ENCODE measurements at places on chromosomes 2 and 18.

- no peak overlapping the region for H3K4me3 ChIP-seq
- DNase-seq = no peak
- H3K4me1 ChIP-seq = no peaks in the 10 kb centered on the region
- H3K36me3 ChIP-seq = no peaks in the 10 kb centered on the region
These were observed 63.7 kb upstream of the DAPL1 start for GRCh38 chr2:158731386-158731785.

- DNase-seq = no peak
- H3K27me3 ChIP-seq = no peaks in the 10 kb centered on the region
- no peaks in the 10 kb centered on the region for H3K4me1 ChIP-seq
- H3K27ac ChIP-seq = no peak overlapping the region
- H3K36me3 ChIP-seq = no peaks in the 10 kb centered on the region
These were observed 368.1 kb upstream of the NETO1 start for GRCh38 chr18:73235921-73236320.

GRCh38 chr2:54723996-54724559, 616 bp downstream of the EML6 start:
- no peak for DNase-seq
- peaks cover 70% of the 10 kb centered on the region for H3K27me3 ChIP-seq
- peak overlapping the region; percentile 18 for H3K27ac ChIP-seq
- peaks cover under 1% of the 10 kb centered on the region for H3K36me3 ChIP-seq
- peak overlapping the region; percentile 87 for H3K4me3 ChIP-seq
- H3K4me1 ChIP-seq = peaks cover 14% of the 10 kb centered on the region

DNA sequence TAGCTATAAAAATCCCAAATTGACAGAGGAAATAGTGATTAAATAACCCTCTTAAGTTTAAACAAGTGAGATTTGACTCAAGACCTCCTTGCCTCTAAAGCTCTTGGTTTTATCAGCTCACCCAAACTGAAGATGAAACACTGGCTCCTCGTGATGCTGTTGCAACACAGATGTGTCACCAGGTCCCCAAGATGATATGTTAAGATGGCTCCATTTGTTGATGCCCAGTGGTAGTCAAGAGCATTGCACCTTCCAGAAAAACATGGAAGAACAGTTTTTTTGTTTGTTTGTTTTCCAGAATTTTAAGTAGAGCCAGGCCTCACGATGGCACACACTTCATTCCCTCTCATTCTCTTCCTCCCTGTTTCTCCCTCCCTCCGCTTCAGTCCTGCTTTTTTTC, 399.8 kb downstream of the TXNL1 start:
- no peaks in the 10 kb centered on the region for H3K4me1 ChIP-seq
- no peak overlapping the region for H3K27ac ChIP-seq
- DNase-seq = no peak
- no peak overlapping the region for H3K4me3 ChIP-seq

GRCh38 chr2:173657996-173658717, 303.5 kb downstream of the CDCA7 start:
- peaks cover 3% of the 10 kb centered on the region for H3K27me3 ChIP-seq
- no peak for DNase-seq
- H3K4me3 ChIP-seq = no peak overlapping the region
- no peak overlapping the region for H3K27ac ChIP-seq

- DNase-seq = peak; percentile 16
- H3K4me3 ChIP-seq = peak overlapping the region; percentile 72
- H3K27ac ChIP-seq = no peak overlapping the region
- peaks cover 12% of the 10 kb centered on the region for H3K4me1 ChIP-seq
- H3K27me3 ChIP-seq = peaks cover 2% of the 10 kb centered on the region
- H3K36me3 ChIP-seq = no peaks in the 10 kb centered on the region
These were observed 199.6 kb downstream of the HRH4 start for GRCh38 chr18:24659827-24660720.

- no peak for DNase-seq
- no peaks in the 10 kb centered on the region for H3K4me1 ChIP-seq
- no peak overlapping the region for H3K4me3 ChIP-seq
- H3K27ac ChIP-seq = no peak overlapping the region
- H3K27me3 ChIP-seq = peaks cover 1% of the 10 kb centered on the region
These were observed 321.0 kb downstream of the TNS1 start for GRCh38 chr2:217681791-217682190.

DNA sequence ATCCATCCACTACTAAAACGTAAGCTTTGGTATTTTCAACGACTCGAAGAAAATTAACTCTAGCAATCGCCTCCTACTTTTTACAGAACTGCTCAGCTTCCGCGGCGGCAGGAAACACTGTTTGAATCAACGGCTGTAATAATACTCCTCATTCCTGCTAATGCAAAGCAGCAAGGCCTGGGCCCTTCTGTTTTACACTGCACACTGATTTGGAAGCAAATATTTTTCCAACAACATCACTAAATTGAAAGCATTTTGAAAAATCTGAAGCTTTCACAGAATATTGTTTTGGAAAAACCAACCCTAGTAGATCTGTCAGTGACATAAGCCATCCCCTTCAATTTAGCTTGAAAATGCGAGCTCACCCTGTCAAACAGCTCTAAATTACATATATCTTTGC, 261.2 kb downstream of the TXNL1 start:
- no peak overlapping the region for H3K4me3 ChIP-seq
- DNase-seq = no peak
- no peaks in the 10 kb centered on the region for H3K36me3 ChIP-seq
- no peaks in the 10 kb centered on the region for H3K27me3 ChIP-seq
- H3K27ac ChIP-seq = no peak overlapping the region

DNA sequence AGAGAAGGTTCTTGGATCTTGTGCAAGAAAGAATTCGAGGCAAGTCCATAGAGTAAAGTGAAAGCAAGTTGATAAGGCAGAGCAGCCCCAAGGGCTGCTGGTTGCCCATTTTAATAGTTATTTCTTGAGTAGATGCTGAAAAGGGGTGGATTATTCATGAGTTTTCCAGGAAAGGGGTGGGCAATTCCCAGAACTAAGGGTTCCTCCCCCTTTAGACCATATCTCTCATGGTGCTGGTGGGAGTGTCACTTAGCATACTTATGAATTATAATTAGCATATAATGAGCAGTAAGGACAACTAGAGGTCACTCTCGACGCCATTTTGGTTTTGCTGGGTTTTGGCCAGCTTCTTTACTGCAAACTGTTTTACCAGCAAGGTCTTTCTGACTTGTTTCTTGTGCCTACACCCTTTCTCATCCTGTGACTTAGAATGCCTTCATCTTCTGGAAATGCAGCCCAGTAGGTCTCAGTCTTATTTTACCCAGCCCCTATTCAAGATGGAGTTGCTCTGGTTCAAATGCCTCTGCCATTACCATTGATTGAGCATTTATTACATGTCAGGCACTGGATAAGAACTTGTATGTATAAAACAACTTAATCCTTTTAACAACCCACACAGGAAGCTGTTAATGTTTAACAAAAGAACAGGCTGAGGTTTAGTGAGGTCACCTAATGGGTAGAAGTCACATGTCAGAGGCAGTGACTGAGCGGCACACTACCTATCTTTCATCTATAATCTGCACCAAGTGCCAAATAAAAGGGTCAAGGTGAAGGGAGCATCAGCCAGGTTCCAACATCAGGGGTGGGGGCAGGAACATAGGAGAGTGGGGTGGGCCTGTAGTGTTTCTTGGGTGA, 250.9 kb downstream of the ICOS start:
- peaks cover 5% of the 10 kb centered on the region for H3K36me3 ChIP-seq
- H3K27ac ChIP-seq = no peak overlapping the region
- DNase-seq = no peak
- H3K4me3 ChIP-seq = no peak overlapping the region
- H3K4me1 ChIP-seq = peaks cover 15% of the 10 kb centered on the region
- H3K27me3 ChIP-seq = peaks cover 6% of the 10 kb centered on the region

DNA sequence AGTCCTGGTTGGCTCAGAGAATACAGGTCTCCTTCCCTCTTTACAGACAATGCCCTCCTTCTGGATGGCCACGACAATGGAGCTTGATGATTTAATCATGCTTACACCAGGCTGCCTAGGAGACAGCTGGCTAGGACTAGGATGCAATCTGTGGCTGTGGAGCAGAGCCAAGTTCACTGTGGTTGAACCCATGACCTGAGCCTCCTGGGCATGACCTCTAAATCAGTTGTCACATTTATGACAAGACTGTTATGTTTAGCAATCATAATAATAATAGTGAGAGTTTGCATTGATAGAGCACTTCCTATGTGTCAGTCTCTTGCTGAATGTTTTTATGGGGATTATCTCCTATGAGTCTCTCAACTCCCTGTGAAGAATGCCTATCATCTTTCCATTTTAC, 244.1 kb downstream of the ICOS start:
- no peaks in the 10 kb centered on the region for H3K36me3 ChIP-seq
- peaks cover 17% of the 10 kb centered on the region for H3K27me3 ChIP-seq
- no peaks in the 10 kb centered on the region for H3K4me1 ChIP-seq
- no peak overlapping the region for H3K4me3 ChIP-seq

- H3K4me1 ChIP-seq = peaks cover 23% of the 10 kb centered on the region
- no peak for DNase-seq
- H3K4me3 ChIP-seq = no peak overlapping the region
- H3K27ac ChIP-seq = peak overlapping the region; percentile 5
- H3K27me3 ChIP-seq = no peaks in the 10 kb centered on the region
These were observed 20.4 kb upstream of the CD226 start for GRCh38 chr18:69968039-69968438.

DNA sequence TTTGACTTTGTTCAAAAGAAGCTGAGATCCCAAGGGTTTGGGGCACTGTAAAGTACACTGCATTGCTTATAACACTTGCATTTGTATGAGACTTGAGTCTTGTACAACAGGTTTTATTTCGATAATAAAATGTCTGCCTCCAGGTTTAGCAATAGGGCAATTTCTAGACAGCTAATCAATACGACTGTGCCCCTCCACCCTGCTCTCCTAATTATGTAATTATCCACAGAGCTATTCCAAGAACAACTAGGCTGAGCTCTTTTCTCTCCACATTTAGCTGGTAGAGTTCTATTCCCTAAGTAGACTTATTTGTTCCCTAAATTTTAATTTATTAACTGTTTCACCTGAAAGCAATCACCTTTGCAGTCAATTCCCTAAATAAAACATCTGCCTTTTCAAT, 52.9 kb upstream of the LINC00305 start:
- no peaks in the 10 kb centered on the region for H3K4me1 ChIP-seq
- no peak for DNase-seq
- H3K27me3 ChIP-seq = no peaks in the 10 kb centered on the region
- H3K27ac ChIP-seq = no peak overlapping the region

DNA sequence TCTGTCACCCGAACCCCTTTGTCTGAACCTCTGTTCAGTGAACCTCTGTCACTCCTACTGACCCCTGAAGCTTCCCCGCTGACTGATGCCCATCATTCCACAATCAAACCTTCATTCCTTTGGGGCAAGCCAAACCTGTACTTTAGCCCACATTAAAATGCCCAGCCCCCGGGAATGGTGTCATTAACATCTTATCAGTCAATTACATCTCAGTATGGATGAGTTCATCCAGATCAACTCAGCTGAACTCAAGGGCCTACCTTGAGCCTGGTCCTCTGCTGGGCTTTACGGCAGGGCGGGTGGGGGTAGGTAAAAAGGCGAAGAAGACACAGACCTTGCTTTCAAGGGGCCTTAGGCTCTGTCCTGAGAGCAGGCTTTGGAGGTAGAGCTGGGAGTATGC, 154.4 kb upstream of the SMAD2 start:
- no peak overlapping the region for H3K4me3 ChIP-seq

DNA sequence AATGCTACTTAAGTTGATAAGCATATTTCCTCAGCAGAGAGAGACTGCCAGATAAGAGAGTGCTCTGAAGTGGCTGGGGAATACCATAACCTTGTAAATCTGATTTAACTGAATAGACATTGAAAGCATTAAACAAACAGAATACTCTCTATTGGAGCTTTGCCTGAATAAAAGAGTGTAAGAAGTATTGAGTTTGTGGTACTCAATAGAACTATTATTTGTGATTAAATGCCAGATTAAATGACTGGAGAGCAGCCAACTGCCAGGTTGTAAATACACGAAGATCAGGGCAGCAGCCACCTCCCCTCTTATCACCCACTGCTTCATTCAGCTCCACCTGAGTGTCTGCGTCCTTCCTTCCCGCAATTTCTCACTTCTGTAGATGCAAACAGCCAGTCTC, 373.6 kb downstream of the DCDC2C start:
- H3K27ac ChIP-seq = no peak overlapping the region
- DNase-seq = no peak
- H3K36me3 ChIP-seq = no peaks in the 10 kb centered on the region
- no peak overlapping the region for H3K4me3 ChIP-seq
- H3K27me3 ChIP-seq = no peaks in the 10 kb centered on the region
- H3K4me1 ChIP-seq = no peaks in the 10 kb centered on the region

GRCh38 chr2:95346231-95346737, 49.1 kb downstream of the KCNIP3 start:
- no peaks in the 10 kb centered on the region for H3K36me3 ChIP-seq
- H3K27me3 ChIP-seq = peaks cover 28% of the 10 kb centered on the region
- no peak overlapping the region for H3K27ac ChIP-seq
- H3K4me1 ChIP-seq = no peaks in the 10 kb centered on the region
- DNase-seq = no peak

DNA sequence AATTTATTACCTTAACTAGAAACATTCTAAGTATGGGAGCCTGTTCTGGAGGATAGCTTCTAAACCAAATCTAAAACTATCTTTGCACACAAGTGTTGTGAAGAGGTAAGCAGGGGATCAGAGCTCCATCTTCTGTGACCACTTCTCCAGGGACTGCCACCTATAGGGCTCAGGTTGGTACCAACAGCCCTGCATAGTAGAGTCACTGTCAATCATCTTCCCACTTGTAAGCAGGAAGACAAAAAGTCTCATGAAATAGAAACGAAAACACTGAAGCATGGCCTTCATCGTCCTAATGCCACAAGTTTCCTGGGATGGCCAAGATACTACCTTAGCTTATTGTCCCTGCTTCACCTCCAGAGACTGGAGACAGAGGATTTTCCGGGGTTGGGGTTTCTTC, 43.8 kb downstream of the KANSL3 start:
- peak overlapping the region; percentile 91 for H3K27ac ChIP-seq
- peaks cover 55% of the 10 kb centered on the region for H3K4me1 ChIP-seq
- no peak for DNase-seq
- H3K4me3 ChIP-seq = peak overlapping the region; percentile 43

GRCh38 chr2:10215393-10215935, 87.2 kb upstream of the HPCAL1 start:
- no peaks in the 10 kb centered on the region for H3K4me1 ChIP-seq
- no peak for DNase-seq
- no peaks in the 10 kb centered on the region for H3K27me3 ChIP-seq
- H3K36me3 ChIP-seq = peaks cover 3% of the 10 kb centered on the region
- no peak overlapping the region for H3K4me3 ChIP-seq
- H3K27ac ChIP-seq = no peak overlapping the region

- H3K36me3 ChIP-seq = no peaks in the 10 kb centered on the region
- no peak overlapping the region for H3K4me3 ChIP-seq
These were observed 549.4 kb upstream of the HS6ST1 start for GRCh38 chr2:128867936-128868636.
